ENCODE measurements at places on chromosomes 6 and 20.

GRCh38 chr6:45377043-45377553, 636 bp downstream of the SUPT3H start:
- no peak for DNase-seq

- DNase-seq = peak; percentile 62
Measured at GRCh38 chr20:23167431-23167830, 81.3 kb upstream of the CD93 start.

DNA sequence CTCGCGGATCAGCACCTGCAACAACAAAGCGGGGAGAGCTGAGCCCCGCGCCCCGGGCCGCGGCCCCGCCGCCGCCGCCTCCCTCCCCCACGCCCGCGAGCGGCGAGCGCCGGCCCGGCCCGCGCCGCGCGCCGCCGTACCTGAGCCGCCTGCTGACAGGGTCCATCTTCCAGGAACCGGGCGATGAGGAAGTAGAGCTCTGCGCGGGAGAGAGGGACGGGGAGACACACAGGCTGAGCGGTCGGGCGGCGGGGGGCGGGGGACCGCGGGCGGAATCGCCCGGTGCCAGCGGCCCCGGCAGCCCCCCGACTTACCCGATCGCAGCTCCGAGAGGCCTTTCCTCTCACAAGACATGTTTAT, 359 bp downstream of the PHIP start:
- no peak for DNase-seq

DNA sequence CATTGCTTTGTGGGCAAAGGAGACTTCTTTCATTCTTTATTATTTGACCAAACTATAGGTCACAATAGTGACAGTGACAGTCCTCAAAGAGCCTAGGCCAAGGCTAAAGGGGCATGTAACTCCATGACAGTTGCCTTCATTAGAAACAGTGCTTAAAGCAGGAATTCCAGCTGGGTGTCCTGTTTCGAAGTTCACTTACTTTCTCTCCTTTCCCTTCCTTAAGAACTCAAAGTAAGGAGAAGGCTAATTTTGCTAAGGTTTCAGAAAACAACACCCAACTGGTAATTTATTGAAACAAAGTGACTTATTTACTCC, 48.1 kb upstream of the HEY2 start:
- no peak for DNase-seq

DNA sequence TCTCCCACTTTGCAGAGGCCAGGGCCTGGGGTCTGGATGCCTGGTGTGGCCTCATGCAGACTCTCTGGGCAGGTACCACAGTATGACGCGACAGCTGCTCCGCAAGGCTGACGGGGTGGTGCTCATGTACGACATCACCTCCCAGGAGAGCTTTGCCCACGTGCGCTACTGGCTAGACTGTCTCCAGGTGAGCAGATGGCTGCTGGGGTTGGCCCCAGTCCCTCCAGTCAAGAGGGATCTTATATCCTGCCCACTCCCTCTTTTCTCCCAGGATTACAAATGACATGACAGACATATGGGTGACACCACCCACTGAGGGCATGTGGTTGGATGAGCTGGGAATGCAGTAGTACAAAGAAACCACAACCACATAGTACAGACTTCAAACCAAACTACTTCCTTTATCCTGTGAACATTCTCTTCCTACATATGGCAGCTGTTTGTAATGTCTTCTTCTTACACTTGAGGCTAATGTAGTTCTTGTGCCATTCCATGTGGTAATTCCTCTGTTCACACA, 29.9 kb downstream of the RAB44 start:
- peak; percentile 64 for DNase-seq

- DNase-seq = peak; percentile 11
Measured at GRCh38 chr20:11912013-11912658, 5.6 kb upstream of the BTBD3 start.

GRCh38 chr6:163670336-163670735, 255.8 kb downstream of the QKI start:
- DNase-seq = no peak

Data from fibroblast of skin of scalp (primary cell).